Osteocyte (in vitro differentiated cells): ENCODE measurements at places on chromosomes 4 and X. TPM values are rescaled to one million over a fixed set of nuclear protein-coding genes. Genes with fewer than 3 reads are reported as not detected.

DNA sequence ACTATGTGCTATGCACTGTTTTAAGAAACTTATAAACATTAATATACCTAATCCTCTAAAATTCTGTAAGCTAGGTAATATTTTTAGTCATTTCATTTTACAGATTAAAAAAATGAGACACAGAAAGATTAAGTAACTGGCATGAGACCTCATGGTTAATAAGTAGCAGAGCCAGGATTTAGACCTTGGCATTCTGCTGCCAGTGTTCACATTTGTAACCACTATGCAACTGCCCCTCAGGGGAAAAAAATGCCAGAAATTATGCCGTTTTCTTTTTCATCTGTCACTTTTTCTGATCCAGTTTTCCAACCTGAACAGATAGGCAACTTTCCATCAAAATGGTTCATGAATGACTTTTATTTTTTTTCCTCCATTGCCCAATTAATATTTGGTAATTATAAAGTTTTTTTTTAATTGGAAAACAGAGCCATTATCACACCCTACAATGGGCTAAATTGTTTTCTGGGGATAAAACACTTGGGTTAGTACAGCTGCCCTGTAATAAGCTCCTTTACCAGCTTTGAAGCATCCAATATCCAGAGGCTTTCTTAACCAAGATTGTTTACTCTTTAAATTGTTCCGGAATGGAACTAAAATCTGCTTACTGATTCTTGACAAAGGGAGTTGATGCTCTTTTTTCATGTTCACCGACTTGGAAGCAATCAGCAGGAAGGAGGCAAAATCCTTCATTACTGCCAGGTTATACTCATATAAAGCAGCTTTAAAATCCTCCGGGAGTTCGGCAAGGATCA, 56.4 kb upstream of the DDX60 start:
- no peaks in the 10 kb centered on the region for H3K4me1 ChIP-seq
- H3K27me3 ChIP-seq = peaks cover 2% of the 10 kb centered on the region
- no peak overlapping the region for H3K4me3 ChIP-seq
- peaks cover 4% of the 10 kb centered on the region for H3K36me3 ChIP-seq

DNA sequence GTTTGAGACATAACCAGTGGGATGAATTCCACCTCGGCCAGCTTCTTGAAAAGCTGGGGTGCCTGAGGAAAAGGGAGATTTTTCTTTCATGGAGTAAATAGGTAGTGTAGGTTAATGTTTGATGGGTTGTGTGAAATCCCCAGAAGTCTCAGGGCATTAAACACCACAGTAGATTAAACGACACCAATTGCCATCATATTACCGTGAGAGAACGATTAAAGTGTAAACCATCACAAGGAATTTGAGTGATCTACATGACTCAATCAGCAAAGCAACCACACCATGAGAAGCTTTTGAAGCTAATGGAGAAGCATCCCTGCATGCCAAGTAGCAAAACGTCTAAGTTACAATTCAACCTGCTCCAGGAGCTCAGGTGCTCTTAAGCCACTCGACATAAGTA, 322.5 kb upstream of the GATB start:
- no peaks in the 10 kb centered on the region for H3K4me1 ChIP-seq
- H3K27ac ChIP-seq = no peak overlapping the region
- H3K36me3 ChIP-seq = no peaks in the 10 kb centered on the region
- H3K4me3 ChIP-seq = no peak overlapping the region
- peaks cover 31% of the 10 kb centered on the region for H3K27me3 ChIP-seq

DNA sequence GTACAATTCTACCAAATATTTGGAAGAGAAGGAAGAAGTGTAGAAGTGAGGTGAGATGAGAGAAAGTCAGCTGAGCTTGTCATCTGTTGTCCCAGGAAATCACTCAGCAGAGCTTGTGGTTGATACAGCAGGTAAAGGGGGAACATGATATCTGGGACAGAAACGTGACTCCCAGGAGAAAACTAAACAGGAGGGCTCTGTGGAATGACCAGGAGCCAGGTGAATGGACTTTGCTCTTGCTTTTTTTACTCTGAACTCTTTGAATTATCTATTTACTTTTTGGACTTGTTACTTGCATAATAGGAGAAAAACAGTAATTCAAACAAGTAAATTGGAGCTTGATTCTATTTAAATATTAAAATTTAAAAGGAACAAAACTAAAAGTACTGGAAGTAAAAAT, 555.6 kb upstream of the FRG1 start:
- no peak overlapping the region for H3K27ac ChIP-seq
- DNase-seq = no peak
- no peaks in the 10 kb centered on the region for H3K36me3 ChIP-seq
- H3K27me3 ChIP-seq = no peaks in the 10 kb centered on the region
- no peaks in the 10 kb centered on the region for H3K4me1 ChIP-seq

GRCh38 chrX:123340696-123341095, 156.6 kb downstream of the GRIA3 start:
- no peaks in the 10 kb centered on the region for H3K27me3 ChIP-seq
- no peaks in the 10 kb centered on the region for H3K4me1 ChIP-seq
- H3K27ac ChIP-seq = no peak overlapping the region
- no peaks in the 10 kb centered on the region for H3K36me3 ChIP-seq
- no peak for DNase-seq

DNA sequence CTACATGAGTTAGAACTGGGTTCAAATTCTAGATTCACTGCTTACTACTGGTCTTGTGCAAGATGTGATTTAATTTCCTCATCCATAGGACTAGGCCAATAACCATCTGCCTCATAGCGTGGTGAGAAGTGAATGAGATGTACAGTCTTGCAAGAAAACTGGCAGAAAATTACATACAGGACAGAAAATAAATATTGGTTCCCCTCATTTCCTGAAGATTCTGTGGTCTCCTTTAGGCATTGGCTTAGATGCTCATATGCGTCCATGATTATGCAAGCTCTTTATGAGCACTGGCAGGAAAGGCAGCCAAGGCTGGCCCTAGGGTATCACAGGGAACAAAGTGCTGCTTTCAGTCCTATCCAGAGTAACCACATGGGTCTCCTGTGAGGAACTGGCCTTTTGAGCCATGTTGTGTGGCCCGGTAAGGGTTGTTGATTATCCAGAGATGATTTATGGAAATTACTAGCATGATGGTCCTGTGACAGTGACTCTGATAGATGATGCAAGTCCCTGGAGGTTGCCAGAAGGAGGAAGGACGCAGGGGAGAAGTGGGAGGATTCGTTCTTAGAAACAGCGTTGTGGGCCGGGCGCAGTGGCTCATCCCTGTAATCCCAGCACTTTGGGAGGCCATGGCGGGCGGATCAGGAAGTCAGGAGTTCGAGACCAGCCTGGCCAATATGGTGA, 9.9 kb upstream of the MOB1B start:
- no peak for DNase-seq
- no peaks in the 10 kb centered on the region for H3K4me1 ChIP-seq
- H3K27me3 ChIP-seq = no peaks in the 10 kb centered on the region
- no peaks in the 10 kb centered on the region for H3K36me3 ChIP-seq
- H3K27ac ChIP-seq = no peak overlapping the region

DNA sequence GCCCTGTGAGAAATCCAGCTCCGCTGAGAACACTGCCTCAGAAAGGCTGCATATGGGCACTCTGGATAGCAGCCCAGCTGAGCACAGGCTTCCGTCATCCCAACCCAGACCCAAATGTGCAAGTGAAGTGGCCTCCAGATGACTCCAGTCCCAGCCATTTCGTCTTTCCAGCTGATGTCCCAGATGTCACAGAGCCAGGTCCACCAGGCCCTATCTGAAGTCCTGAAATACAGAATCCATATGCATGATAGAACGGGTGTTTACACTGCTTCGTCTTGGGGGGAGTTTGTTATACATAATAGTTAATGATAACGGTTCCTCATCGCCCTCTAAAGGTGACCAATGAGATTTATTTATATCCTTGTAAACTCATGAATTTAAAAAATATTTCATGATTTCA, 72.6 kb upstream of the TRIM2 start:
- peaks cover 10% of the 10 kb centered on the region for H3K4me1 ChIP-seq
- H3K4me3 ChIP-seq = no peak overlapping the region
- no peak overlapping the region for H3K27ac ChIP-seq
- DNase-seq = no peak
- H3K27me3 ChIP-seq = no peaks in the 10 kb centered on the region

DNA sequence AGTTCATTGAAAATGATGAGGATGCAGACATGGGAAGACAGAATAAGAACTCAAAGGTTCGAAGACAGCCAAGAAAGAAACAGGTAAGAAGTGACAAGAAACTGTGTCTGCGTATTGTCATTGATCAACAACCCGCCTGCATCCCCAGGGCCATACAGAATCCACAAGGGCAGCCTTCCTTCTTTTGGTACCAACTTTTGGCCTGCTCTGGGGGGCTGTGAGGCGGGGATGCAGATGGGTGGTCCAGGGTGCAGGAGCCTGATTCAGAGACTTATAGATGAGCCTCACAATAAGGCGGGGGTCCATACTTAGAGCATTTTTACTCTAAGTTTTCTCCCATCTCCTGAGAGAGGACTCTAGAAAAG, 9.0 kb downstream of the CC2D2A start:
- peaks cover 20% of the 10 kb centered on the region for H3K36me3 ChIP-seq
- no peaks in the 10 kb centered on the region for H3K27me3 ChIP-seq
- peak overlapping the region; percentile 86 for H3K4me3 ChIP-seq
- peak overlapping the region; percentile 89 for H3K27ac ChIP-seq
- DNase-seq = no peak

DNA sequence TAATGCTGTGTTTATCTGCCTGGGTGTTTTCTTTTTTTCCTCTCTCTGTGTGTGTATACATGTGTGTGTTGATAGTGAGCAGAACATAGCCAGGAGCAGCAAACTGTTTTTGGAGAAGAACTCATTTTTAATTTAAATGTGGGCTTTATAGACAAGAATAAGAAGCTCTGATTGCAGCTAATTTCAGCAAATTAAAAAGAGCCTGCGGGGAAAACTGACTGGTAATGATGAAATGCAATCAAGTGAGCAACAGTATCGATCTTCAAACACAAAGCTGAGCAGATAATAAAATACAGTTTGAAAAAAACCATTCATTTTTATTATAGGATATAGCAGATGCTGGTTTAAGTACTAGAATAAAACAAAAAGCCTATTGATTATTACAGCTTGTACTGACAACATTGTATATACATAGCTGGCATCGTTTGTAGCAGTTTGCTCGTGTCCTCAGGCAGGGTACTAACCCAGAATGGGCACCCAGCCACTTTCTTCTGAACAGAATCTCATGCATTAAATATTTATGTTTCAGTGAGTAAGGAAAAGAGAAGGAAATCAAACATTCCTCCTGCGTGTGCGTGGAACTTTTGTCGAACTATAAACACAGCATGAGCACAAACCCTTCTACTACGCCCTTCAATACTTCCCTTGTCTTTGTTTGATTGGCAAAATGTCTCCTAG, 73.5 kb upstream of the ZFP42 start:
- H3K4me1 ChIP-seq = peaks cover 26% of the 10 kb centered on the region
- no peak for DNase-seq
- no peaks in the 10 kb centered on the region for H3K27me3 ChIP-seq
- H3K4me3 ChIP-seq = no peak overlapping the region
- peaks cover 4% of the 10 kb centered on the region for H3K36me3 ChIP-seq

DNA sequence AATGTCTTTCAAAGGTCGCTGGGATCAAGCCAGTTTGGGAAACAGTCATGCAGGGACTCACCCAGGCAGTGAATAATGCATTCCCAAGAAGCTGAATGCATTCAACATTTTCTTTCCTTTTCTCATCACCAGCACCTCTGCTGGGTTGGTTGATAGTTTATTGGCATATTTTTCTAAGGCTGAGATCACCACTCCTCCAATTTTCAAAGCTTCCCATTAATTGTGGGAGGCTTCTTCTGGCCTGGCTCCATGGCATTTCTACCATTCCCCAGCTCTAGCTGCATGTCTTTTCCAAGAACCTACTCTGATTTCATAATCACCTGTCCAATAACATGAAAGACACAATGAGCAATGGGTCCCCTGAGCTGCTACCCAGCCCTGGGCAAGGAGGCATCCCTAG, 35.8 kb downstream of the CHRDL1 start:
- DNase-seq = no peak
- no peak overlapping the region for H3K4me3 ChIP-seq
- peaks cover 5% of the 10 kb centered on the region for H3K27me3 ChIP-seq
- H3K36me3 ChIP-seq = no peaks in the 10 kb centered on the region
- no peaks in the 10 kb centered on the region for H3K4me1 ChIP-seq

GRCh38 chr4:153962311-153963039, 173.6 kb upstream of the SFRP2 start:
- DNase-seq = no peak
- no peak overlapping the region for H3K27ac ChIP-seq
- no peak overlapping the region for H3K4me3 ChIP-seq
- peaks cover 3% of the 10 kb centered on the region for H3K36me3 ChIP-seq
- no peaks in the 10 kb centered on the region for H3K4me1 ChIP-seq

DNA sequence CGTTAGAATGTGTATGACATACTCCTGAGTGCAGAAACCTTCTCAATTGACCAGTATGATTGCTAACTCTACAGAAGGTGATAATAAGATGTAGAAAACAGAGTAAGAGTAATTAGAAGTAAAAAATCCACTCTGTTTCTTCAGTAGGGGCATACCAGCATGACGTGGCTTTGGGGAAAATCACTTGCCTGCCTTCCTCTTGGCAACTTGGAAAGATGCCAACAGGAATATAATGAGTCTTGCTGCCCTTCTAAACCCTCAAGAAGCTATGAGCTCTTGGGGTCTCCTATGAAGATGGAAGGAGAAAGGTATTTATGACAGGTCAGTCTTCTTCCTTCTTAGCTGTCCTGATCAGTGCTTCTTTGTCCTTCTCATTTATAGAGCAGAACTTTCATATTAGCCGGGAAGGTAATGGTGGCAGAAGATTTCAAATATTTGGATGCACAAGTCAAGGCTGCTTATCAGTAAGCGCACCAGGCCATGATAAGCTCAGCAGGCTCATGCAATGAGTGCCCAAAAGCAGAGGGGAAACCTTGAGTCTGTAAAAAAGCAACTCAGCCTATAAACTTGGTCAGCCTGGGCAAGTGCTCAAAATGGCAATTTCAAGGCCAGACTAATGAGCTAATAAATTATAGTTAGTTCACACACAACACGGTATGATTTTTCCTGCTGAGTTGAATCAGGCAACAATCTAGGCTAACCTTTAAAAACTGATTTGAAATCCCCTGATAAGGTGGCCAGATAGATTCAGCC, 69.7 kb upstream of the PPARGC1A start:
- H3K27ac ChIP-seq = no peak overlapping the region
- H3K4me3 ChIP-seq = no peak overlapping the region
- no peak for DNase-seq
- H3K4me1 ChIP-seq = peaks cover 3% of the 10 kb centered on the region

- H3K36me3 ChIP-seq = no peaks in the 10 kb centered on the region
- H3K4me1 ChIP-seq = peaks cover 27% of the 10 kb centered on the region
- no peaks in the 10 kb centered on the region for H3K27me3 ChIP-seq
Observed at GRCh38 chrX:53223955-53224859, 800 bp downstream of the KDM5C start.

DNA sequence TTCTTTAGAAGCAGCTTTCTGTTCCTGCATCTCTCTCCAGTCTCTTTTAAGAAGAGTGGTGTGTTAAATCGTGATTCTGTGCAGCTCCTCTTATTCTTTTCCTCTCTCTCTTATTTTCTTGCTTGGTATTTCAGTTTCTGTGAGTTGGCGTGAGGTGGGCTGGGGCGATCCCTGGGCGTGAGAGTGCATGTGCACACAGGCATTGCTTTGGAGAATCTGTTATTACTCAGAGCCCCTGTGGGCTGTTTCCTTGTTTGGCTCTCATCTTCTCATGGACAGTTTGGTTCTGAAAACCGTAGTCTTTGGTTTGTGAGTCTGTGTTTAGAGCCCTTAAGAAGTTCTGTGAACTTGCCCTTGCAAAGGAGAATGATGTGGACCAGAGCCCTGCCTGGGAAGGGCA, 97.2 kb upstream of the CLNK start:
- H3K36me3 ChIP-seq = no peaks in the 10 kb centered on the region
- H3K4me3 ChIP-seq = no peak overlapping the region
- no peak overlapping the region for H3K27ac ChIP-seq

The HPSE gene
- 4.9 and 6.1 TPM in 2 replicates for total RNA-seq

The IL15 gene
- 3.8 TPM in 2 replicates for total RNA-seq

The FAM47A gene
- not detected in 2 replicates for total RNA-seq
